ENCODE measurements at places on chromosomes 2 and 18.

DNA sequence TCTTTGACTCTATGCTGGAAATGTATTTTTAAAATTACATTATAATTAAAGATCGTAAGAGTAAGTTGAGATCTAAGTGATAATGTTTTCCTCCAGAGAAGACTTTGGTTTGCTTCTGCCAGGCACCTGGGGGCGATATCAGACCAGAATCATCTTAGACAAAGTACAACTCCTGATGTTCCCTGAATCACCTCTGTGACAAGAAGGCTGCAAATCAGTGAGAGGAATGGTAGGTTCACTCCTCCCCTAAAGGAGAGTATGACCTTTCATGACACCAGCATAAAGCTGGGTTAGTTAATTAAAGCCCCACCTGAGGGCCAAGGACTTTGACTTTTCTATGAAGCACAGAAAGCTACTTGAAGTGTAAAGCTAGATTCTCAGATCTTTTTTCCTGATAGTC lies 114.4 kb upstream of the DTNA start:
- no peak for DNase-seq

DNA sequence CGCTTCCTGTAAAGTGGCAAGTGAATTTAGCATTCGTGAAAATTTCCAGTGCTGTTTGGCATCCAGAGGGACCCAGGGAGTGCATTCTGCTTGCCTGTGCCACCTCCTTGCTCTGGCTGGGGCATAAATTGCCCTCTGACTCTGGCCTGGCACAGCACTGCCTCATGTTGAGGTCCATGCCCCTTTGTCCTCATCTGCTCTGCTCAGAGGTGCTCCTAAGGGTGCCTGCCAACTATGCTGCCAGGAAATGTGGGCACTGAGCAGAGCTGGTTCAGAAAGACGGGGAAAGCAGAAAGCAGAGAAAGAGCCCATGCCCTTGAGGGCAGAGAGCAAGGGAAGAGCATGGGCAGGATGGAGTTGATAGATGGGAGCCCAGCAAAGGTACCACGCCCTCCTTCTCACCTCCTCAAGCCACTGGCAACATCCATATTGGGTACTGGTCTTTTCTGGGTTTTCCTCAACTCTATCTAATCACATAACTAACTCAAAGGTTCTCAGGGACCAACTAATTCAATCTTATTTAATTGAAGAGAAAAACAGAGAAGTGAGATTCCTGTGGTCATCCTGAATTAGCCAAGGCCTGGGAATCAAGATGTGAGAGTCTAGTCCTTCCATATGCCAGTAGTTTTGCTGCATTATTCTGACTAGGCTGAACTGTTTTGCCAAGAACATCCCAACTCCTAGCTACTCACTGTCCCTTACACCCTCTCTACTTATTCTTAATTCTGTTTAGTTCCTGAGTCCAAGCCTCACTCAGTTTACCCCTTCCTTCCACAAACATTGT lies 441.5 kb upstream of the TNP1 start:
- DNase-seq: no peak

- no peak for DNase-seq
Measured at GRCh38 chr2:9753665-9754531, 89.4 kb upstream of the TAF1B start.

DNA sequence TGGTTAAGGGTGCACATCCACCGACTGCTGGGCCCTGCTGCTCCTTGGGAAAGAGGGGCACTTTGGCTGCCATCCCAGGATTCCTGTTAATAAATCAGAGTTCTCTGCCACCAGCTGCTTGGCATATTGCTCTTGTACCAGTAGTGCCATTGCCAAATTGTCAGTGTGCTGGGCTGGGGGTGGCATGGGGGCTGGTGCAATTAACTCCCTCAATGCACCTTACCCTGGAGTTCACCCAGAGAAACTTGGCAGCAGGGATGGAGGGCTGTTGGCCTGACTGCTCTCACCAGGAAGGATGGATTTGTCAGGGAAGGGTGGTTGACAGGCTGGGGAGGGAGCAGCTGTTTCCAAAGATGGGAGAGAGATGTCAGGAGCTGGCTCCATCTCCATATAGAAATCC lies 94.6 kb upstream of the SKOR2 start:
- DNase-seq: no peak

All from T-helper 1 cell (primary cell).